ENCODE measurements at places on chromosomes 2 and 18.

- no peak for DNase-seq
Observed at GRCh38 chr2:121142452-121142851, 142.6 kb downstream of the TFCP2L1 start.

DNA sequence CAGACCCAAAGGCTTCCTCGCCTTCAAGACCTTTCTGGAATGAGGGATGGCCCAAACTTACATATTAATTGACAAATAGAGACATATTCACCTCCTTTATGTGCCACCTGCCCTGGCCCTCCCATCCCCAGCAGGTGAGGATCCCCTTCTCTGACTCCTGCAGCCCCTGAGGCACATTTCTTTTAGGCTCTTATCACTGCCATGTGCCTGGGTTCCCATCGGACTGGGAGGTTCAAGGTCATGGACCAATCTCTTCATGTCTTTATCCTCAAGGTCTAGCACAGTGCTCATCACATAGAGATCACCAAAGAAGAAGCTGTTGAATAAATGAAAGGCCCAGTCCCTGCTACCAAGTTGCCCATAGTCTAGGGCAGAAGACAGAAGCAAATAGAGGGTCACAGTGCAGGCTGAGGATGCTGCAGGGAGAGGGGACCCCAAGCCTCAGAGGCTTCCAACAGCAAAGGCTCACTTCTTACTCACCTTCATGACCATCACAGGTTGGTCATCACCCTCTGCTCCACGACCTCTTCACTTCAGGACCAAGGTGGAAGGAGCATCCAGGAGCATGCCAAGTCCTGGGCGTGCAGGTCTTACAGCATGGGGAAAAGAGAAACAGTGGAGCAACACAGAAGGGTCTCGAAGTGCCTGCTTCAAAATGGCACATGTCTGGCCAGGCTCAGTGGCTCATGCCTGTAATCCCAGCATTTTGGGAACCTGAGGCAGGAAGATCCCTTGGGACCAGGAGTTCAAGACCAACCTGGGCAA lies 193.9 kb downstream of the SMAD2 start:
- DNase-seq, result no peak

- no peak for DNase-seq
Observed at GRCh38 chr2:215060861-215061536, 77.4 kb downstream of the ABCA12 start.

- DNase-seq, result no peak
Observed at GRCh38 chr2:231661422-231662027, 46.8 kb upstream of the PTMA start.

Data from RCC 7860 (cell line).